GM12878 (cell line): ENCODE measurements at places on chromosomes 13 and 19.

- no peak overlapping the region for H3K27ac ChIP-seq
- no peak for DNase-seq
- no peaks in the 10 kb centered on the region for H3K36me3 ChIP-seq
- H3K27me3 ChIP-seq = no peaks in the 10 kb centered on the region
- H3K4me1 ChIP-seq = no peaks in the 10 kb centered on the region
Observed at GRCh38 chr13:98990701-98991100, 12.8 kb upstream of the DOCK9 start.

- H3K36me3 ChIP-seq = no peaks in the 10 kb centered on the region
- no peak overlapping the region for H3K27ac ChIP-seq
- peaks cover 25% of the 10 kb centered on the region for H3K4me1 ChIP-seq
- no peak for DNase-seq
- H3K27me3 ChIP-seq = no peaks in the 10 kb centered on the region
- no peak overlapping the region for H3K4me3 ChIP-seq
Observed at GRCh38 chr19:51552996-51553725, 17.9 kb upstream of the ZNF175 start.

DNA sequence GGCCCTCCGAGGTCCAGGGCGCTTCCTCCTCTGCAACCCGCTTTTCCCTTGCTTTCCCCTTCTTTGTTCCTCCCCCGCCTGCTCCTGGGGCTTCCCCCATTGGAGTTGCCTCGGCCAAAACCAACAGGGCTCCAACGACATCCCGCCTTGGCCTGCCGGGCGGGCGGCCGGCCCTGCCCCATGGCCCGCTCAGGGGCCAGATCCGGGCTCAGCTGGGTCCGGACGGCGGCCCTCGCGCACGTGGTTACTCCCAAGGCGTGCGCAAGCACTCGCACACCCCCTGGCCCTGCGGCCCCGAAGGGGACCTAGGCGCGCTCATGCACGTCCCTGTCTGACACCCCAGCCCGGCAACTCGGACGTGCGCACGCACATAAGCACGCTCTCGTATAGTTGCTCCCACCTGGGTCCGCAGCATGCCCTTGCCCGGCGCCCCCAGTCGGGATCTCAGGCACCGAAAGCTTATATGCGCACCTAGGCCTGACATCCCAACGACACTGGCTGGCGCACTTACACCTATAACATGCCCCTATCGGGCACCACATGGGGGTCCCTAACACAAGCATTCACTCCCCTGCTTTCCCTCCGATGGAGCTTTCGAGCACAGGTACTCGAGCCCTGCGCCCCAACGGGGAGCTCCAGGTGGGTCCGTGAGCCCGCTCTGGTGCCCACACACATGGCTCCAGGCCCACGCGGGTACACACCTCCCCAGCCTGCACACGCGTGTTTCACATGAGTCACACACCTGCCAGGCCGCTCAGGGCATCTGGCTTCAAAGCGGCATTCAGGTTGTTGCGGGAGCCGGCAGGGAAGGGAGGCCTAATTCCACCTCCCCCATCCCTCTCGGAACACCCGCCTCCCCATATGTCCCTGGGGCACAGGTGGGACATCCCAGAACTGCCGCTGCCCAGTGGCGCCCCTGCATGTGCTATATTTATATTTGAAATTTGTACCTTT is 15.0 kb downstream of the NFIX start:
- H3K4me1 ChIP-seq = peaks cover 6% of the 10 kb centered on the region; the same call in 1 of the 2 replicates
- DNase-seq = no peak
- H3K4me3 ChIP-seq = no peak overlapping the region
- H3K27me3 ChIP-seq = peaks cover 30% of the 10 kb centered on the region
- no peak overlapping the region for H3K27ac ChIP-seq
- no peaks in the 10 kb centered on the region for H3K36me3 ChIP-seq

- DNase-seq = no peak
- H3K27me3 ChIP-seq = no peaks in the 10 kb centered on the region
- no peak overlapping the region for H3K4me3 ChIP-seq
Observed at GRCh38 chr13:37168151-37168550, 62.7 kb upstream of the CSNK1A1L start.

DNA sequence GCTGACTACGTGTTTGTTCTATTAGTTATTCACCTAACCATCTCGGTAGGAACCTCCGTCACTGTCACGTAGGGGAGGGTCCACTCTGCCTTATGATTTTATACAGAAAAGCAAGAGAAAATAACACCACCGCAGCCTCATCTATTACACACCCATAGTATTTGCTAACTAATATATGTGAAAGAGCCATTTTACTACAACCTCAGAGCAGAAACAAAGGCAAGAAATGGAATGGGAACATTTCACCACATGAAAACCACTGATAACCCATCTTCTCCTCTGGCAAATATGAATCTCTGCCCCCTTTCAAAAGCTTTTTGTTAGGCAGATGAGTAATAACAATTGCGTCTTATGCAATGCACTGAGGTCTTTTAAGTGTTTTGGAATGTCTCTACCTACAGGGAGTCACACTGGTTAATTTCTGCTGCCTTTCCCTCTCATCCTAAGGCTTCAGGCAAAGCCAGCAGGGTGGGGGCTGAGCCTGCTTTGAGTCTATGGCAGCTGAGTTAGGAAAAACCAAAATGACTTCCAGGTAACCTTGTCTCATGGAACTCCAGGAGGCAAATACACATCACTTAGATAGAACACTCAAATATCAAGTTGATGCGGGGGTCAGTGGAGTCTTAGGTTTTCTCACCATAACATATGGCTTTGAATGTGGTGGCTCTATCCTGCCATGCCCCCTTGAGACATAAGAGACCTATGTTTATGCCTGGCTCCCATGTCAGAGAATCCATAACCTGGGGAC is 15.0 kb downstream of the TSHZ3 start:
- no peaks in the 10 kb centered on the region for H3K4me1 ChIP-seq
- H3K36me3 ChIP-seq = no peaks in the 10 kb centered on the region
- H3K27me3 ChIP-seq = no peaks in the 10 kb centered on the region
- H3K4me3 ChIP-seq = no peak overlapping the region
- no peak for DNase-seq
- no peak overlapping the region for H3K27ac ChIP-seq

GRCh38 chr19:31666126-31666525 is 316.9 kb upstream of the TSHZ3 start:
- DNase-seq = no peak
- H3K4me1 ChIP-seq = no peaks in the 10 kb centered on the region
- H3K4me3 ChIP-seq = no peak overlapping the region
- no peaks in the 10 kb centered on the region for H3K36me3 ChIP-seq

GRCh38 chr13:99985241-99985874 is 3.8 kb downstream of the ZIC2 start:
- peaks cover 39% of the 10 kb centered on the region for H3K27me3 ChIP-seq
- H3K36me3 ChIP-seq = no peaks in the 10 kb centered on the region
- H3K4me1 ChIP-seq = no peaks in the 10 kb centered on the region
- no peak overlapping the region for H3K27ac ChIP-seq
- no peak for DNase-seq

DNA sequence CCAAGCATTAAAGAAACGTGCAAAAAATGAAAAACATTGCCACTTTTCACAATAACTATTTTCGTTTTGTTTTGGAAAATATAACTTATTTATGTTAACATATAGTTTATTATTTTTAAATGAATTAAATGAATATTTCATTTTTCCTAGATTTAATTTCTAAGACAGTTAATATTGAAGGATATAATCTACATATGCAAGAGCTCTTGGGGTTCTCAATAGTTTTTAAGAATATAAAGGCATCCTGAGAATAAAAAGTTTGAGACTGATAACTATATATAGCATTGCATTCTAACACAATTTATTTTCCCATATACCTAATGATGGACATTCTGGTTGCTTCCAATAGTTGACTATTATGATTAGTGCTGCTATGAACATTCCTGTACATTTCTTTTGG is 19.9 kb downstream of the ZNF461 start:
- DNase-seq = no peak
- H3K27ac ChIP-seq = no peak overlapping the region
- H3K27me3 ChIP-seq = no peaks in the 10 kb centered on the region
- H3K4me1 ChIP-seq = no peaks in the 10 kb centered on the region
